ENCODE measurements at places on chromosomes 11 and 22. TPM values are rescaled to one million over a fixed set of nuclear protein-coding genes. Genes with fewer than 3 reads are reported as not detected.

The GPR152 gene
- not detected for total RNA-seq

The CCDC73 gene
- not detected for total RNA-seq

The TMA7B gene
- total RNA-seq: not detected

The CBLIF gene
- not detected for total RNA-seq

The GAL3ST3 gene
- not detected for total RNA-seq

The IL17REL gene
- 0.82 TPM for total RNA-seq

The MRGPRE gene
- 0.13 TPM for total RNA-seq

The COPB1 gene
- total RNA-seq: 123 TPM

The GLYATL2 gene
- not detected for total RNA-seq

The SYT8 gene
- 3.5 TPM for total RNA-seq

The TOM1 gene
- total RNA-seq: 32.7 TPM

The RIBC2 gene
- total RNA-seq: 2.9 TPM

The CD3E gene
- total RNA-seq: 0.51 TPM

The C11orf91 gene
- 1.3 TPM for total RNA-seq

The MISFA gene
- total RNA-seq: 5.0 TPM

The INSC gene
- total RNA-seq: 0.08 TPM

The ARL2 gene
- total RNA-seq: 177 TPM

The CARD16 gene
- total RNA-seq: not detected

The CCDC83 gene
- total RNA-seq: not detected
